ENCODE measurements at places on chromosomes 11 and 22.

DNA sequence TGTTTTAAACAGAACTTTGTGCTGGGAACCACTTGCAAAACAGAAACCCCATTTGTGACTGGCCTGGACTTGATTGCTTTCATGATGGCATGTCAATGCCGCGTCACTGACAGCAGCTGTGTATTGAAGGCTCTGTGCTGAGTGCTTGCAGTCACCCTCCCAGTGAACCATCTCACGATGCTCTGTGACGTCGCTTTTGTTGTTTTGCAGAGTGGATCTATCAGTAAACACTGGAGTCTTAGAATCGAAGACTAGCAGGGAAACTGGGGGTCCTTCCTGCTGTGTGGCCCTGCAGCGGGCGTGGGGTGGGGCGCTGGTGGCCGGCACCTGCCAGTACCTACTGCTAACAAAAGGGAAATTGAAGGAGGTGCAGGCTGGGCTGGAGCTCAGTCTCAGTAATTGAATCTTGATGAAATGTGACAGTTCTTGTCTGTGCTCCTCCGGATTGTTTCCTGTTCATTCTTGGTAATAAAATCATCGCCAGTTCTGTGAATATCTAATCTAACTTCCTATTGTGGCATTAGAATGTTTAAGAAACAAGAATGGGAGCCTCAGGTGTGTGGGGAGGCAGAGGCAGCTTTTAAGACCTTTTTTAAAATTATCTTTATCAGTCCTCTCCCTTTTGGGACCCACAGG, 50.5 kb upstream of the PARVG start:
- no peak for DNase-seq

GRCh38 chr11:112223121-112223520, 3.1 kb upstream of the PTS start:
- no peak for DNase-seq

GRCh38 chr11:35029979-35030682, 108.8 kb upstream of the CD44 start:
- no peak for DNase-seq

DNA sequence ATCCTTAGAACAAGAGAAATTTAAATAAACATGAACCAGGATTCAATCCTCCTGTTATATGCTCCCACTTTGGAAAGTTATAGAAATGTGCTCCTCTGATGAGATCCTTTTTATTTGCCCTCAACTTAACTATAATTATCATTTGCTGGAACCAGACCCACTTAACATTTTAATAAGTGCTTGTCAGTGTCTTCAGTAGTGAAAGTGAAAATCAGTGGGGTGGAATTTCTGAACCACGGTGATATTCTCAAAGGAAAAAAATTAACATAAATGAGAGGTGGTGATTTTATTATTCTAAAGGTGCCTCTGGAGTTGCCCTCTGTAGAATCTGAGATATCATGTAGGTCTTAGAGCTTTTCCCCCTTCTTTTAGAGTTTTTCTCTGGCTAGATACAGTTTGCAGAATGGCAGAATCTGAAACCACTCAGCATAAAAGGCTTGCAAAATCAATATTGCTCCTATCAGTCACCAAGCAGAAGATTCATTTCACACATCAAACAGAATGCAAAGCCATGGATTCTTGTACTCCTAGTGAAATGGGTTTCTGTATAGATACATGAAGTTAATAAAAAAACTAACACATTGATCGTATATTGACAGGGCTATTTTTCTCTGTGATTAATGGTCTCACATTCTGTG, 213.2 kb downstream of the LUZP2 start:
- no peak for DNase-seq

DNA sequence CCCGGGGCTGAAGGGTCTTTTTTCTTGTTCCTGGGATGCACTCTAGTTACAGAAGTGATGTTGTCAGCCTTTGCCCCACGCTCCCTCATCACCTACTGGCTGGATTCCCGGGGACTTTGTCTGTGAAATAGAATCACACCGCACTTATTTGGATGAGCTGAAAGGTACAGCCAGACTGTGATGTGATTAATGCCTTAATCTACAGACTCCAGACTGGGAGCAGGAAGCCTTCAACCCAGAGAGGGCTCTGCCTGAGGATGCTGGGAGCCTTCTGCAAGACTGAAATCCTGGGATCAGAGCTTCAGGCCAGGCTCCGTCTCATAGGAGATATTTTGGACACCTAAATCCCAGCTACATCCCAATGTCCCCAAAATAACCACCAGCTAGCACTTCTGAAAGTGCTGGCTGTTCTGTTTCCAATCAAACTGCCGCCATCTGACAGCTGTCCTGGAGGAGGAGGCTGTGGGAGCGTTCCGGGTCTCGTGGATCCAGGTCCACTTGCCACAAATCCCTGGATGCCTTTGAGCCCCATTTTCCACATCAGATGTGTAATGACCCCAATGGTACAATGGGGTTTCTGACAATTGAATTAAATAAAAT, 688.5 kb downstream of the TBC1D22A start:
- no peak for DNase-seq

- no peak for DNase-seq
These were observed 4.7 kb upstream of the KDM2A start for GRCh38 chr11:67114275-67114896.

GRCh38 chr11:8285228-8285627, 21.6 kb upstream of the LMO1 start:
- no peak for DNase-seq

DNA sequence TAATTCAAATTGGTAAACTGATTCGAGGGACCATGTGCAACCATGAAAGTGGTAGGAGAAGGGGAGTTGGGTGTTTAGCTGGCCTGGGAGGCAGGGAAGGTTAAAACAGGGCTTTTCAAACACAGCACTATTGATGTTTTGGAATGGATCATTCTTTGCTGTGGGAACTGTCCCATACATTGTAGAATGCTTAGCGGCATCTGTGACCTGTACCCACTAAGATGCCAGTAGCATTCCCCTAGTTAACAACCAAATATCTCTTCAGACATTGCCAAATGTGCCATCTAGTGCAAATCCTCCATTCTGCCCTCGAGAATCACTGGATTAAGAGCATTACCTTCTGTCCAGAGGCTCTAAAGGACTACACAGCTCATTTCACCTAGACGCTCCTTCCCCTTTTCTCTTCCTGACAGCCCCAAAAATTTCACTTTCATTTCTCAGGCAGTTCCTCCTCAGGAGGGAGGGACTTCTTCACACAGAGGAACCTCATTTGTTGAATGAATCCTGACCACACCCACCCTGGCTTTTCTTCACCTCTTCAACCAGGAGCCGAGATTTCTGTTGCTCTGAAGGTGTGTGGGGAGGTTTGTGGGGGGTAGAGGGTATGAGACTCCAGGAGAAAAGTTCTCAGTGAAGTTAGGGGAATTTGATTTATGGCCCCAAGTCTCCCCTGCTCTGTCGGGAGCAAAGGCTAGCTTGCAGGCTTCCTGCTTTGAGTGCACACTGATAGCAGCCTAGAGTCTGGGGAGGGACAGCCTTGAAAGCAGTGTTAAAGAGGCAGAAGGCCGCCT, at the start of gene TRIM34:
Gene TRIM34, plus strand, starts transcription at position 513 of the 791 bp plus-strand sequence. CDS start 7,331 bp downstream, outside the sequence.
- peak; percentile 90 for DNase-seq

DNA sequence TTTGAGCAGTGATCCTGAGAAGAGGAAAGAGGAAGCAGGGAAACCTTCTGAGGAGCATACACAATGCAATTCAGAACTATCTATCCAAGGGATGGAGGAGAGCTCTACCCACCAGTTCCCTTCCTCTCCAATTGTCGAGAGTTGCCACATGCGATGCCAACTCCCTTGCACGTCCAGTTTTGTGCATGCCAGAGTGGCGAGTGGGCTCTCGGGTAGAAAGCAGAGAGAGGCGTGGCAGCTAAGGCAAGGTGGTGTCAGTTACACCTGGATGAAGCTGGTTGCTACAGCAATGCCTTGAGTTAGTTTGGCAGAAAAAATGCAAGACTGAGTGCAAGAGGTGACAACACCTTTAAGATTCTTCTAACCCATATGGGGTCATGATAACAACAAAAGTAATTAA, 420.4 kb upstream of the CCDC90B start:
- no peak for DNase-seq

- no peak for DNase-seq
These were observed 55.1 kb upstream of the RCE1 start for GRCh38 chr11:66787934-66788758.

GRCh38 chr11:74683279-74683871, 47.9 kb downstream of the CHRDL2 start:
- DNase-seq: no peak

DNA sequence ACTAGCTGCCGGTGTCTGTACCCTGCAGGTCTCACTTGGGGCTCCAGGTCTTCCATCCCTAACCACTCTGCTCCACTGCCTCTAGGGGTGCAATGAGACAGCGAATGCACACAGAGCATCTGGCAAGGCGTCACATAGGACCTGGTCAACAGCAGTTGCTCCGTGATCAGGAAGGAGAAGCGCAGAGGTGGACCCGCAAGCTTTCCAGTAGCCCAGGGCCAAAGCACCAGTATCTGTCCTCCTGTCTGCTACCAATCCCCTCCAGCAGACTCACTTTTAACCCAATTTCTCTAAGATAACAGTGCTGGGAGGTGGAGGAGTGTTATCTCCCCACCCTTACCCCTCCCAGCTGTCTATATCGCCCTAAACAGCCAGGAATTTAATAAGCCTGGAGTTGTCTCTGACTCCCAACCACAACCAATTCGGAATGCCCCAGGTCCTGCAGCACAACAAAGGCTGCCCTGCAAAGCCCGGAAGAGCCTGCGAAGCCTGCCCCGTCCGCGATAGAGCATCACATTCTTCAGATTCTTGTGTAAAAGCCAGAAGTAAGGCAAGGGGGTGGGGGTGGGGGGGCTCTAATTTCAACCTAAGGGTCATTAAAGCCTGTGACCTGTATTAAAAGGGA, 19.3 kb downstream of the MYH9 start:
- DNase-seq: no peak

GRCh38 chr22:33561149-33561807, 359.0 kb downstream of the LARGE1 start:
- DNase-seq: no peak

DNA sequence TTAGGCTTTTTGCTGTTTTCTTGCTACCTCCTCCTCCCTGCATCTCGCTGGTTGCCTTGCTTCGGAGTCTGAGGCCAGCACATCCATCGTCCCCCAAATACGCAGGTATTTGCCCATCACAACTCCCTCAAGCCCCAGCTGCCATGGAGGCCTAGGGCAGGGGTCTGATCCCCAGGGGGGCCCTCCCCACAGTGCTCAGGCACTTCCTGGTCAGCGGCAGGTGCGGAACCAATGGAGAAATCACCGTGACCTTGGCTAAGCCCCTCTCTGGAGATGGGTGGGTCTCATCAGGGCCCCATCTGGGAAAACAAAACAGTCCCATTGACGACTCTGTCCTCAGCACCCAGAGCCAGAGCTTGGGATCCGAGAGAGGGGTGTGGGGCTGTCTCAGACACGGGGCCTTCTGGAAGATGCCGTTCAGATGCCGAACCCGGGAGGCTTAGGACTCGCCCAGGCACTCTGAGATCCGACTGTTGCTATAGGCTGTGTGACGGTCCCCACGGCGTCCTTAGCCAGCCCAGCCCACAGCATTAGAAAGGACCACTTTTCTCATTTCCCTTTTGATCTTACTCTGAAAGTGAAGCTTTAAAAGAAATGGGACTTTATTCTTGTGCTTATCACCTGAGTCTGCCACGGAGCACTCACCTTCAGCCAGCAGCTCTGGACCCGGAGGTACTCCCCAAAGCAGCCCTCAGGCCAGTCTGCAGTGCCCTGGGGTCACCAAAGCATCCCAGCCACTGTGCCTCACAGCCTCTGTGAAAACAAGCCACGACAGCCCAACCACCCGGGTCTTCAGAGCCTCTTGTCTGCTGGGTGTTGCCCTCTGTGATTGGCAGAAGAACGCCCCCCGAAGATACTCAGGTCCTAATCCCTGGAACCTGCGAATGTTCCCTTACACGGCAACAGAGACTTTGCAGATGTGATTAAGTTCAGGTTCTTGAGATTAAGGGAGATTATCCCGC, 61.2 kb upstream of the SLC22A12 start:
- DNase-seq: no peak

GRCh38 chr22:19114984-19115552, 7.1 kb downstream of the DGCR2 start:
- DNase-seq: no peak

GRCh38 chr11:119578521-119579191, 150.3 kb downstream of the NECTIN1 start:
- no peak for DNase-seq

- DNase-seq: no peak
These were observed 49.9 kb downstream of the ARFGAP3 start for GRCh38 chr22:42807185-42807584.

DNA sequence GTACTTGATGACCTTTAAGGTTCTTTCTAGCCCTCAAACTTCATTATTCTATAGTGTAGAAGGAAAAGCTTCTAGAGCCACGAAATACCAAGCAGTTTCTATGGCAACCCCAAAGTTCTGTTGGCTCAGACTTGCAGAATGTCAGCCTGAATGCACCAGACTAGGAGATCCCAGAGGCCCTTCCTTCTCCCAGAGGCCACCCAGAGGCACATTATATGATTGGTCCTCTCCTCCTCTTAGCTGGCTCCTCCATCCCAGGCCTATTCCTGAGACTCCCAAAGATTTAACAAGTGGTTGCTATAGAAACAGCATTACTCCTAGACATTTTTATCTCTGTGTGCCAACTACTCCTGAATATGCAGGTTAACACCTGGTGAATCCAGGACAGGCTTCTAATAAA, 69.2 kb upstream of the CCDC90B start:
- DNase-seq: no peak

DNA sequence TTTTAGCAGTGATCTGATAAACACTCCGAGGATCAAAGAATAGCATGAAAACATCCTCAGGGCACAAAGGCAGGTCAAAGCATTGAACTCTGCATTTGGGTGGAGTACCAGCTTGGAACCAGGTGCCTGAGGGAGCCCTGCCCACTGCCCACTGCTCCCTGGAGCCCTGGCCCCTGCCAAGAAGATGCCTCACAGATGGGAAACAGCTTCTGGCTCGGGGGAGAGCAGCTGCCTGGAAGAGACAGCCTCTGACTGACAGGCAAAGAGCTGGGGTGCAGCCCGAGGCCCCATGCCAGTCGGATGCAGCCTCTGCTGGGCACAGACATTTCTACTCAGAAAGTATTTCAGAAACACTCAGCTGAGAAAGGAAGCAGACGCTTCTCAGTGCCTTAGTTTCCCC, 13.2 kb downstream of the LMO1 start:
- no peak for DNase-seq

DNA sequence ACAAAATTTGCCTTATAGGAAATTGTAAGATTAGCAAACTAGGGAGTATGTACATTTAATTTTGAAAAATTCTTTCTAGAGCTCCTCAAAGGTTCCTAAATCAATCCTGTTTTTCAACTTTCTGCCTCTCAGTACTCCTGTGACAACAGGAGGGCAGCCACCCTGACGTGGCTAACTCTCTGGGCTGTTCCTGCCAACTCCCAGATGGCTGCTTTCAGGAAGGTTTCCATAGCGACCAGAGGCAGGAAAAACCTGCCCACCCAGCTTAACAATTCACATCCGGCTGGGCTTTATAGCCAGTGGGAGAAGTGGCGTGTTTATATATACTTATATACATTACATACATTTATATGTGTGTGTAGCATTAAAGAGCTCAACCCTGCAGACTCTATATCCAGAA, 26.5 kb downstream of the SGSM3 start:
- no peak for DNase-seq

DNA sequence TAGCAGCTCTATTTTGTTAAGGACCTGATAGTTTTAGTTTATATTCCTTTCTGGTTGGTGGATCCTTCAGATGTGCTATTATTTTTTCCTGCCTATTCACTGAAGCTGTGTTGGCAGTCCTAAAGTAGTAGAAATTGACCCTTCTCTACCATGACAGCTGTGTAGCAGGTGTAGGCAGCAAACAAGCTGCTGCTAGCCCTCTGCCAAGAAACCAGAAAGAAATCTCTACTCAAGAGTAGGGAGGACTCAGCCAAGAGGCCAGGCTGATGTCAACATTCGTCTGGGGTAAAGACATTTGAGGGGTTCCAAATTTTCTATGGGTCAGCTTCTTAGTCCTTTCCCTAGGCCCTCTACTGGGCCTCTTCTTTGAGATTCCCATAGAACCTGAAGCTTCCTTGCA, 51.2 kb downstream of the CSTF3 start:
- no peak for DNase-seq
